ENCODE measurements at places on chromosomes 12 and 14.
A peak's percentile ranks its signal among the peaks of the same experiment; 100 is the strongest.

- DNase-seq: no peak
These were observed 26.9 kb downstream of the FIGNL2 start for GRCh38 chr12:51821440-51822260.

DNA sequence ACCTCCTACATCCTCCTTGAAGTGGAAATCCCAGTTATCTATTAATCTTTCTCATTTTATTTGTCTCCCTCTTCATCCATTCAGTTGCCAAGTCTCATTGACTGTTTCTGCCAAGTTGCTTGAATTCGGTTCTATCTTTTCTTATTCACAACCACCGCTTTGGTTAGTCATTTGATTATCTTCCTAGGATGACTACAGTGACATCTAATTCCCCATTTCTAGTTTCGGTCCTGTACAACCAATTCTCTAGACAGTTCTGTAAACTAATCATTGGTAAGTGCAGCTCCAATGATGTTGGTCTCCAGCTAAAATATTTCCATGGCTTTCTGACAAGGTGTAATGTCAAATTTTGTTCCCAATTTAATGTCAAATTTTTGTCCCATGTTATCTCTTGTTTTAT, 220.1 kb downstream of the ADAMTS20 start:
- DNase-seq: no peak

DNA sequence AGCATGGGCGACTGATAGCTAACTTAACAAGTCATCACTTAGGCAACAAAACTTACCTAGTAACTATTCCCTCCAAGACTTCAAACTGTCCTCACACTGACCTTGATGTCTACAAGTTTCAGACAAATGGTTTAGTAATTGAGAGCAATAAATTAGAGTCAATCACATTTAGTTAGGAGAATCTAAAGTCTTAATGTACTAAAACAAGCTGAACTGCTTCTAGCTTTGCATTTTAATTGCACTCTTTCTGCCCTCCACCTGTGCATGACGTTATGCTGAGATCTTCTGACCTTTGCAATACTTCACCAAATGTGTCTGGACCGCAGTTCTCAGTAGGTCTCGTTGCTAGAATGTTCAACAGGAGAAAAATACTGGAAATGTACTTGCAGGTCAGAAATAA, 158.0 kb downstream of the PIK3C2G start:
- no peak for DNase-seq

DNA sequence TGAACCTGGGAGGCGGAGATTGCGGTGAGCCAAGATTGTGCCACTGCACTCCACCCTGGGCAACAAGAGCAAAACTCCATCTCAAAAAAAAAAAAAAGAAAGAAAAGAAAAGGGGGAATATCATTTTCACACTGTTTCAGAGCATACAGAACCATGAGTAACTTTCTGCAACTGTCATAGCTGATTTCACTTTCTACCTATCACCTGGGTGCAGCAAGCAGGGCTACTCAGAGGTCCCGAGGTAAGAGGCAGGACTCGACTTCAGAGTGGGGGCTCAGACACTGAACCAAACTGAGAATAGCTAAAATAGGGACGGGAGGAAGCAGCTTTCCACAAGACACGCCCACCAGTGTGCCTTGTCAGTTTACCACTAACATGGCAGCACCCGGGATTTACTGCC, 29.8 kb downstream of the OR10P1 start:
- DNase-seq: no peak

DNA sequence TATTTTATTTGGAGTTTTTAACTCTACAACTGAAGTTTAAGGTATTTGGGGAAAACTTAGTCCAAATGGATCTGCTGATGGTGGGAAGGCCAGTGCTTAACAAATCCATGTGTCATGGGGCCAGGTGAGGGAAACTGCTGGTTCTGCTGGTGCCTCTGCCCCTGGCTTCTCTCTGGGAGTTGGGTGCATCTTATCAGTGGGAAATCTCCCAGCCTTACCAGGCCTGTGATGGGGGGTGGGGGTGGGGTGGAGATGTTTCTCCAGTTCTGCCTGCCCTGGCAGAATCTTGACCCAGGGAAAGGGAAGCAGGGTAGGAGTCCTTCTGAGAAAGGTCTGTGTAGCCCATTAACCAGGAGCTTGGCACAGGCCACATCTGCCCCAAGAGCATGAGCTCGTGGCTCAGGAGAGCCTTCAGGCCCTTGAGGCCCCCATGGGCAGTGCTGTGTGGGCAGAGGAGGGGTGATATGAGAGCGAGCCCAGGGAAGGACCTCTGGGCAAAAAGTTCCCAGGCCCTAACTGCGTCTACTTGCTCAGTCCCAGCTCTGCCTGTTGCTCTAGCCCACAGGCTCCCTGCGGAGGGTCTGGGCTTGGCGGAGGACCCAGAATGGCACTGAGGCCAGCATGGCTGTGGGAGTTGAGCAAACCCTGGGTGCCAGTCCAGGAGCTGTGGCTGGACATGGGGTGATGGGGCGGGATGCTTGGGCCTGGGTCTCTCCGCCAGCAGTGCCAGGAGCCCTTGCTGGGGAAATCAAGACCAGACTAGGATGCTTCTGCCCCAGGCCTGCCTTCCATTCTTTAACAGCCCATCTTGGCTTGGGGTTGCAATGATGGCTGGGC, 18.2 kb downstream of the VASH1 start:
- DNase-seq: no peak

GRCh38 chr12:91380631-91381030, 198.0 kb upstream of the DCN start:
- DNase-seq: no peak

- DNase-seq: no peak
These were observed 398.0 kb downstream of the FSCB start for GRCh38 chr14:44109036-44109435.

GRCh38 chr12:53972152-53972702, 699 bp upstream of the HOXC11 start:
- DNase-seq: no peak

GRCh38 chr12:44441155-44441554, 435.0 kb downstream of the NELL2 start:
- no peak for DNase-seq

DNA sequence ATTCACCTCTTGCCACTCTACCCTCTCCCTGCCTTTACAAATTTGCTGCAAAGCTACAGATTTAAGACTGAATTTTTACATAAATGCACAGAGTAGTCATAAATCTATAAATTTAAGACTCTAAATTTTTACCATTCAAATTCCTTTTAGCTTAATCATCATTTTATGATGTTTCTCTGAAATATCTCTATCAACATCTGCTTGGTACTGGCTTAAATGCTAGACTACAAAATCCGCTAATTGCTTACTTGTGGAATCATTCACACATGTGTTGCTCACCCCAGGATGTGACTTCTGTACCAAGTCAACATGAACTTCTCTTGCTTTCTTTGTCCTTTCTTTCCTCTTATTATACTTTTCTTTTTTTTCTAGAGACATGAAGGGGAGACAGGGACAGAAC, 109.2 kb downstream of the GALC start:
- no peak for DNase-seq

GRCh38 chr14:67240168-67240932, 885 bp upstream of the PALS1 start:
- DNase-seq: peak; percentile 4

GRCh38 chr14:30921305-30921704, 46.9 kb downstream of the COCH start:
- DNase-seq: no peak

GRCh38 chr12:21296348-21296747, 38.4 kb downstream of the SLCO1A2 start:
- no peak for DNase-seq

DNA sequence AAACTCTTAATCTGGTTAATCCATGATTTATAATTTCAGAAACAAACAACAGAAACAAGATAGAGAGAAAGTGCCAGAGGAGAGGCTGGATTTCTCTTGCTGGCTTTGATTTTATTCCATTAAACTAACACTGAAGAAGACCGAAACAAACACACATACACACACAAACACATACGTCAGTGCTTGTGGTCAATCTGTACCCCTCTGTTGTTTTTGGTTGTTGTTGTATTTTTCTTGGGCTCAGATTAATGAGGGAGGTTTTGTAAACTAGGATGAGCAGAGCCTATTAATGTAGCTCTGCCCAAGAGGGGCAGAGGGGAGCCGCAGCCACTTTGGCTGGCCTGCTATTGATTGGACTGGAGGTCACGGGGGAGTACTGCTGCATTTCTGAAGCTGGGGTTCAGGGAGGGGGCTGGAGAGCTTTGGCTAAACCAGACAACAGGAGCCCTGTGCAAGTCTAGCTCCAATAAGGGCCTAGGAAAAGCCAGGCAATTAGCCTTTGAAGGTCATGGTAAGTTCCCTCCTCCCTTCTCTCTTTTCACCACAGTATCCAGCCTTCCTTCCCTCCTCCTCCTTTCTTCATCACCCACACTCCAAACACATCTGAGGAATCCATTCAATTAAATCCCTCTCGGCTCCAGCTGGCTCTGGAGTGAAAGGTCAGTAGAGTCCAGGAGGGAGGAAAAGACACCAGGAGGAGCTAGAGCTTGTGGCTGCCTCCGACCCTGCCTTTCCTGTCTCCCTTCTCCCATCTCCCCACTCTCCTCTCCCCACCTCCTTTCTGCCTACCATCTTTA, 344.1 kb upstream of the LMO3 start:
- DNase-seq: no peak

GRCh38 chr12:93776581-93777018, 99.4 kb downstream of the CRADD start:
- DNase-seq: no peak

GRCh38 chr12:111174961-111175345, 193.9 kb downstream of the PHETA1 start:
- no peak for DNase-seq

DNA sequence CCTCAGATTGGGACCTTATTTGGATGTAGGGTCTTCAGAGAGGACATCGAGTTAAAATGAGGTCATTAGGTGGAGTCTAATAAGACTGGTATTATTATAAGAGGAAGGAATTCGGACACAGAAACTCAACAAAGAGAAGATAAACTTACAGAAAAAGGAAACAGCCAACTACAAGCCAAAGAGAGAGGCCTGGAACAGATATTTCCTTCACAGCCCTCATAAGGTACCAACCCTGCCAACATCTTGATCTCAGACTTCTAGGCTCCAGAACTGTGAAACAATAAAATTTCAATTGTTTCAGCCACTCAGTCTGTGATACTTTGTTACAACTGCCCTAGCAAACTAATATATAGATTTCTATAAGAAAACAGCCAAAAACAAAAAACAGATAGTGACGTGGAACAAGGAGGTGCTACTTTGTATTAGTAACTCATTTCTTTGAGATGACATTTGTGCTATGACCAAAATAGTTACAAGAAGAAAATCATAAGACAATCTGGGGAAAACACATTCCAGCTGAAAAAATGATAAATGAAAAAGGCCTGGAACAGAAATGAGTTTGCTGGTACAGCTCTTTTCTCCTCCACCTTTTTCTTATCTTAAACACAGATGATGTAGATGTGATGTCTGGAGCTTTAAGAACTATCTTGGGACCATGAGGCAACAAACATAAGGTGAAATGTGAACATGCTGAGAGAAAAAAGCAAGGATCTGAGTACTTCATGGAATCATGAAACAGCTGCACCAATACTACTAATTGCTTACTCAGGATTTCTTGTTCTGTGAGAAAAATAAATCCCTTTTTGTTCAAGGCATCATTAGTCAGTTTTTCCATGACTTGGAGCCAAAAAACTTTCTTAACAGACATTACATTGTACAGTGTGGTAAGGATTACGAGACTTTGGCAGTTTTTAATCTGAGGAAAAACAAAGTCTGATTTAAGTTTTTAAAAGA, 243.2 kb downstream of the ANO6 start:
- no peak for DNase-seq

GRCh38 chr14:90985601-90986242, 74.7 kb downstream of the RPS6KA5 start:
- no peak for DNase-seq

- peak; percentile 40 for DNase-seq
These were observed 434.1 kb downstream of the NOVA1 start for GRCh38 chr14:26163761-26164160.

- DNase-seq: no peak
These were observed 21.9 kb downstream of the ANO2 start for GRCh38 chr12:5923043-5923605.

DNA sequence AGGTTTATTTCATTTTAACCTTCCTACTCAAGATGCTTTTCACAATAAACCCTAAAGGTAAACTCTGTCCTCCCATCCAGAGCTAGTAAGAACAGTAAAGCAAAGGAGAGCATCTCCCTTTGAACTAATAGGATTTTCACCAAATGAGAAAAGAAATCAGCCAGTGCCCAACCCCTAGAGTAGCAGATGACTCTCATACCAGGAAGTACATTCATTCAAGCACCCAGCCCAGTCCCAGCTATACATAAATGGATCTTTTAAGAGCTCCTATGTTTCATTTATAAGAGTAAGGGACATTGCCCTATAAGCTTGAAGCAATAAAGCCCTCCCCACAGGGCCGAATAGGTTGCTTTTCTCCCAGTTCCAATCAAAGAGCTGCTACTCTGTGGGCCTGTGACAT, 7.6 kb downstream of the BAZ2A start:
- no peak for DNase-seq

DNA sequence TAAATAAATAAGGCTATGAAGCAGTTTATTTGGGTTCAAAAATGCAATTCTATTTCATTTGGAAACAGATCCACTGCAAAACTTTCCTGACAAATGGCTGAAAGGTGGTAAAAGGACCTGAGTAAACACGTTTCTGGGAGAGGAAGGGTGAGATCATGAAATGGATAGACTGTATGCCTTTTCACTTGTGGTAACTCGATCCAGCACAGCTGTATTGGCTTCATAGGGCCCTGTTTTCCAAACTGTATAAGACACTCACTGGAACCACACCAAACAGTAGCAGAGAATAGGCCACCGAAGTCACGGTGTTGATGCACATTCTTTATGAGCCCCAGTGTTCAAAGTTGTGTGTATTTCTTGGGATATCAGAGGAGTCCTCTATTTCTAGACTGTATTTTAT, 325.2 kb upstream of the DIO2 start:
- DNase-seq: peak; percentile 11

DNA sequence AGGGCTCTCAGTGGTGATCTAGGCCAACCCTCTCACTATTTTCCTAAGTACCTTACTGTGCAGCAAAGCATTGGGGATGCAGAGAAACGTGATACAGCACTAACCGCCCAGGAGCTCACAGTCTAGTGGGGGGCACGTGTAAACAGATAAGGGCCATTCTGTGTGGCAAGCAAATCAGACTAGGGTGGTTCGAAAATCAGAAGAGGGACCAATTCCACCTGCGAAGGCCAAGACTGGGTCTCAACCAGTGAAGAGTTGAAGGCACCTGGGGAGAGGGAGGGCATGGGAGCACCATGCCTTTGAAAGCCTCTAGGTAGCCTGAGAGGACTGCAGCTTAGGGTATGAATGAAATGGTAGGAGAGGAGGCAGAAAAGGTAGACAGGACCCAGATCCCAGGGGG, 2.2 kb downstream of the PITPNM2 start:
- DNase-seq: no peak

DNA sequence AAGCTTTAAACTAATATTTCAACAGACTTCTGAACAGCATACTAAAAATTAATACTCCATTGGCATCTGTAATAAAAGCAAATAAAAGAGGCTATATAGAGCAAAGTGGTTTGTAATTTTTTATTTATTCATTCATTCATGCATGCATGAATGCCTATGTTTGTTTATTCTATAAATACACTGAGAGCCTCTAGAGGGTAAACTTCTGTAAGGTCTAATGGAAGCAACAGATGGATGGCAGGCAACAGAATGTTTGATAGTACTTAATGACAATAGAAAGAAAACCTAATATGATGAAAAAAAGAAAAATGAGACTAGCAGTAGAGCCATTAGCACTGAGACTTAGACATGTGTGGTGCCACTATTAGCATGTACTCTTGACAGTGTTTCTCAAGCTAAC, 253.1 kb downstream of the CCDC91 start:
- DNase-seq: no peak

Measured in NCI-H1092 (cell line).